ENCODE measurements at places on chromosomes 3 and 15.

DNA sequence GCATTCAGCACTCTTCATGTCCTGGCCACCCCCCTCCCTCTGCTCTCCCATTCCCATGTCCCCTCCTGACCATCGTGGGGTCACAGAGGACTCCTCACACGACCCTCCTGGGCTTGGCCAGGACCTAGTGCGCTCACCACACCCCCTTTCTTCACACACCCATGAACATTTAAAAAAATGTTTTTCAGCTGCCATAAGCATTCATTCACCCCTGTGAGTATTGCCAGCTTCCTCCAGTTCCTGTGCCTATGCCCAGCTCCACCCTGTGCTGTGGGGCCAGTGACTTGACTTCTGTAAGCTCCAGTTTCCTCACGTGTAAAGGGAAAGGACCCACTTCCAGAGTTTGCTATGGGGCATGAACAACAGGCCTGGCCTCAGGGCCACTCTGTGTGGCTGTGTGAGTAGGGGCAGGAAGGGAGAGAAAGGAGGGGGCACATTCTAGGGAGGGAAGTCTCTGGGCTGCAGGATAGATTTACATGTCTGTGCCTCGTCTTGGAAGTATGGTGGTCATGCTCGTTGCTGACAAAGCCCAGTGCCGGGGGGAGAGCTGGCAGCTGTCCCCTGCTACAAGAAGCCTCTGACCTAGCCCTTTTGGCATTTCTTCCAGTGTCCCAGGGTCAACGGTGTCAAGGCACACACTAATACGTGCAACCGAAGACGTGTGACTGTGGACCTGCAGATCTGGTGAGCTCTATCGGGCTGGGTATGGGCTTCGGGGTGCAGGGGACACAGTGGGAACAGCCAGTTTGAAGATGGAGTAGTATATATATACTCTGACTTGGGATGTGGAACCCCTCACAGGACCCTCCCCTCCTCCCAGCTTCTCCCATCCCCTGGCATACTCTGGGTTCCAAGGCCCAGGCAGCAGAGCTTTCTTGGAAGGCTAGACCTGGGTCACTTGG lies 22.8 kb downstream of the ESYT3 start:
- DNase-seq, result no peak

- DNase-seq, result no peak
These were observed 104.4 kb downstream of the LRRK1 start for GRCh38 chr15:101023501-101024072.

DNA sequence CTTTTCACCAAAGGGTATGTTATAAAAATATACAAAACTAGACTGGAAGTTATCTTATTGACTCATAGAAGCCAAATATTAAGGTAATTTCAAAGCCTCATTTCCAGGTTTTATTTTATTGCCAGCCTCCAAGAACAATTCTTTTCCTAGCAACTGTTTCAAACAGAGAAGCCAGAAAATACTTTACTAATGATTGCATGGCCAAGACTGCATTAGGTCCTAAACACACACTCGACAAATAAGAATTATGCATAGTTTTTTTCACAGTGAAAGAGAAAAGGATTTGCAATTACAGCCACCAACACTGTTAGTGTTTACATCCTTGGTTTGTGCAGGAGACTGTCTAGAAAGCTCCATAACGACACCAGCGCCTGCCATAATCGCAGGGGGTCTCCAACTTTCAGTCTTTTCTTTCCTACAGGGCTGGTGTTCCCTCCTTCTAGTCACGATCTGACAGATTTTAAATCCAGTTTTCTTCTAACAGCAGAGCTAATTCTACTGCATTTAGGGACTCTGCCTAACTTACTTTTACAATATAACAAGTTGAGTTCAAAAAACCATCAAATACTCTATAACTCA lies 58.1 kb downstream of the CLASP2 start:
- DNase-seq, result no peak

DNA sequence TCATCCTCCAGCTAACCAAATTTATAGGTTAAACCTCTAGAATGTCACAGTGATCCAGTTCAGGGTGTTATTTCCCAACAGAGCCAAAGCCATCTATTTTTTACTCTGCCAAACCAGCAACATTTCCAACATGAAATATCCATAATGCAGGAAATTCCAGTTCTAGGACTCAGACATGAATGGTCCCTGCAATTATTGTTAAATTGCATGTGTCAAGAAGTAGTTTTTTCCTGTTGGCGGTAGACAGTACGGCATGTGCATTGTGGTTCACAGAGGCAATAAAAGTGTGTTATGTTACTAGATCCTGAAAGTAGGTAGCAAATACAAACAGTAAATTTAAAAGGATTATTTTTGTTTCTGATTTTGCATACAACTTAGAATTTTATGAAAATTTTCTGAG lies 215.7 kb upstream of the THBS1 start:
- no peak for DNase-seq

- no peak for DNase-seq
These were observed 47.8 kb downstream of the SPRED1 start for GRCh38 chr15:38300395-38300794.

DNA sequence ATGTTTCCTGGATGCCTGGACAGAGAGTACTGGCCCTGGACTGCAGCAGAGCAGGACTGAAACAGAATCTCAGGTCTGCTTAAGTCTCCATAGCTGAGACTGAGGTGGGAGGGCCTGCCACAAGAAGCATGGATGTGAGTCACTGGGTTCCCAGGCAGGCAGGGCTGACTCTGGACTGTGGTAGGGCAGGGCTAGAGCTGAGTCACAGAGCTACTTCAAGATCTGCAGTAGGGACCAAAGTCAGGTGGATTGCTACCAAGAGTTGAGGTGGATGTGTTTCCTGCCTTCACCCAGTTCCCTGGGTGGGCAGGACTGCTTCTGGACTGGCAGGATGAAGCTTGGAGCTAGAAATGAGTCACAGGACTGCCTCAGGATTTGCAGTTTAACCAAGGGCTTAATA lies 282.9 kb downstream of the AGBL1 start:
- no peak for DNase-seq
